ENCODE measurements at places on chromosomes 7 and 10. TPM values are rescaled to one million over a fixed set of nuclear protein-coding genes. Genes with fewer than 3 reads are reported as not detected.

PLAC9 gene
- total RNA-seq: 12.1 TPM

LBX1 gene
- not detected for total RNA-seq

VSTM4 gene
- 10.9 TPM for total RNA-seq

CPXM2 gene
- total RNA-seq: 5.0 TPM

GPR22 gene
- total RNA-seq: not detected

GPR26 gene
- total RNA-seq: not detected

AGAP6 gene
- total RNA-seq: 7.7 TPM

TAS2R39 gene
- total RNA-seq: not detected

TMEM248 gene
- 114 TPM for total RNA-seq

PRSS58 gene
- not detected for total RNA-seq

SKIDA1 gene
- 1.4 TPM for total RNA-seq

LRIT2 gene
- total RNA-seq: not detected

ASAH2 gene
- total RNA-seq: 2.3 TPM

CACNB2 gene
- total RNA-seq: 23.9 TPM

ARHGEF35 gene
- 9.0 TPM for total RNA-seq

COA1 gene
- total RNA-seq: 47.7 TPM

MICALL2 gene
- 19.0 TPM for total RNA-seq

PDZD7 gene
- total RNA-seq: 0.09 TPM

GJD4 gene
- total RNA-seq: not detected

MMP21 gene
- 0.46 TPM for total RNA-seq

ACBD7 gene
- total RNA-seq: 1.9 TPM

THNSL1 gene
- total RNA-seq: 8.6 TPM

ANKRD61 gene
- total RNA-seq: not detected

C10orf62 gene
- 0.21 TPM for total RNA-seq

PPP1R9A gene
- 59.1 TPM for total RNA-seq

CCDC136 gene
- total RNA-seq: 6.4 TPM

SBDS gene
- 91.9 TPM for total RNA-seq

CUTC gene
- 20.2 TPM for total RNA-seq

NHLRC2 gene
- total RNA-seq: 49.0 TPM

SERPINE1 gene
- total RNA-seq: 18.6 TPM

HOXA4 gene
- total RNA-seq: 2.7 TPM

HGF gene
- 17.9 TPM for total RNA-seq

LFNG gene
- total RNA-seq: 47.6 TPM

All from lung (tissue), 17 donors.